ENCODE measurements at places on chromosomes 6 and 20. TPM values are rescaled to one million over a fixed set of nuclear protein-coding genes. Genes with fewer than 3 reads are reported as not detected.

DNA sequence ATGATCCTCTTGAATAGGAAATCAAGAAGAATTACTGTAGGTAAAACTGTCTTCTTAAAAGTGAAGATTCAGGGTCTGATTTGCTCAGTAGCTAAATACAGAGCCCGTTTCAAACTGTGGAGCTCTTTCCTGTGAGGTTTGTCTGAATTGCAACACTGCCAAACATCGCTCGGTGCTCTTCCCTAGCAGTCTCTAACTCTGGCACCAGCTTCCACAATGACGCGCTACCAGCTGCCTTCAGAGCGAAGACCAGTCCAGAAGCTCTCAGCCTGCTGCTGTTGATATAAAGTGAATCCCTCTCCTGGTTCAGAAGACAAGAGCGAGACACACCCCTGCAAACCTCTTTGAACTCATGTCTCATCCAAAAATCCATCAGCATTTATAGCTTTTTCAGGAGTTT, 447.0 kb downstream of the LMBRD1 start:
- peak; percentile 50 for DNase-seq

DNA sequence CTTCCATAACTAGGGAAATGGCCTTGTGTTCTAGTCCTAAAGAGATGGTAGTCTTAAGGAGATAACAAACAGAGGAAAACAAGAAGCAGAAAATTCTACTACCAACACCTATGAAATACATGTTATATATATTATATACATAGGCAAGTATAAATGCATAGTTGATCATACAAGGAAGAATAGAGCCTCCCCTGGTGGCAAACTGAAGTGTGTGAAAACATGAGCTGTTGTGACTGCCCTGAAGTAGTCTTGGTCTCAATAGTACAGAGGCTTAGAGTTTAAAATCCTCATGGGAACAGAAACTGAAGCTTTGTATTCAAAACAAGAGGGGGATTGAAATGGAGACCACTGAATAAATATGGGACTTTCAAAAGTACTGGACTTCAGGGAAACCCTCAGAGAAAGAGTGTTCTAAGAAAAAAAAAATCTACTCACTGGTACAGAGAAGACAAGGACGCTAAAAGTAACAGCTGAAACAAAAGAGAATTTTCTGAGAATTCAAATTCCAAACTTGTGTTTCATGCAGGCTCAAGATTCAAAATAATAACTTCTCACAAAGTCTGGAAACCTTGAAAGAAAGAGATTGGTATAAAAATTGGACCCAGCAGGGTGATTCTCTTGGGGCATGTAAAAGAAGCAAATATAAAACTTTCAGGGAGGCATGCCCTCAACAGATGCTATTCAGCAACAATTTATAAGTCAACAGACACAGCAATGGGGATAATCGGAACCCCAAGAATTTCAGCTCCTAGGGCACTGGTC, 59.7 kb upstream of the SAMD3 start:
- DNase-seq, result no peak

DNA sequence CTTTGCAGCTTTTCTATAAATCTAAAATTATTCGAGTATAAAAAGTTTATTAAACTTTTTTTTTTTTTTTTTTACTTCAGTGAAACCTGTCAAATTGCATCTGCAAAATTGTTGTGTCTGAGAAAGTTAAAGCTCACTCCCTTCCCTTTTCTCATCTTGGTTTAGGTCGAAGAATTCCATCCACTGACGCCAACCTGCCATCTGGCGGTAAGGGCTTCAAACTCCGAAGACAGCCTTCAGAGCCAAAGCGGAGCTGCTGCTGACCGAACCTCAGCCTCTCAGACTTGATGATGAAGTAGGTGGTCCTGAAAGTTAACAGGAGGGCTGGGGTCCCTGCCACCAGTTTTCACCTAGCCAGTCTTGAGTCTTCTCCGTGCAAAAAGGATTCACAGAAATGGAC, 29.6 kb upstream of the VAPB start:
- DNase-seq, result no peak

DNA sequence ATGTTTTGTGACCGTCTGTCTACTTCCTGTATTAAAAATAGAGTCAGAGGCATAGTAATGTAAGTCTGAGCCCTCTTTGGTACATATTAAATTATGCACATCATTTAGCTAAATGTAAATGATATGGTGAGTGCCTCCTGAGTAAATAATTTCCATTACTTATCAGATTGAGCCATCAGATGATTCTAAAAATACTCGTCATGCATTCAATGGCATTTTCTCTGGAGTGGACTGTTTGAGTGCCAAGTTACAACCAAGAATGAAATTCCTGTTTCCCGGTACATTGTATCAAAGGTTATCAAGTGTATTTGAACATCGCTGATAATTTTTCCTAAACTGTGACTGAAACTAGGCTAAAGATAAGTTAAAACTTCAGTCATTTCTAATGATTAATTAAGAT, 81.0 kb downstream of the AKAP7 start:
- DNase-seq, result no peak

GRCh38 chr6:26311385-26312095, 53.5 kb upstream of the BTN3A2 start:
- no peak for DNase-seq

GRCh38 chr6:34235307-34236130, 1.2 kb upstream of the HMGA1 start:
- DNase-seq, result peak; percentile 70

DNA sequence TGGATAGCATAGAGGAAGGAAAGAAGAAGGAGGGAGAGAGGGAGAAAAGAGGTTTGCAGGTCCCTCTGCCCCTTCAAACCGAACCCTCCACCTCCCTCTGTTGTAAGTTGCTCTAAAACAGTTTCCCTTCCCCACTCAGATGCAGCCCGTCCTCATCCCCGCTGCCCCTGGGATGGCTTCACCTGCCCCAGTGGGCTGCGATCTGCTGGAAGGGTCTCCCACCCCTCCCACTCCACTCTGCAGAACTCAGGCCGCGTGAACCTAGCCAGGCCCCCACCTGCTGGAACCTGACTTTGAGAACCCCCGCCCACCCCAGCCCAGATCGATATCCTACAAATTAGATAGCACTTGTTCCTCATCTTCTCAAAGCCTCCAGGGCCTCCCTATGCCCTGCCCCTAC, 190.8 kb downstream of the DLL1 start:
- no peak for DNase-seq

DNA sequence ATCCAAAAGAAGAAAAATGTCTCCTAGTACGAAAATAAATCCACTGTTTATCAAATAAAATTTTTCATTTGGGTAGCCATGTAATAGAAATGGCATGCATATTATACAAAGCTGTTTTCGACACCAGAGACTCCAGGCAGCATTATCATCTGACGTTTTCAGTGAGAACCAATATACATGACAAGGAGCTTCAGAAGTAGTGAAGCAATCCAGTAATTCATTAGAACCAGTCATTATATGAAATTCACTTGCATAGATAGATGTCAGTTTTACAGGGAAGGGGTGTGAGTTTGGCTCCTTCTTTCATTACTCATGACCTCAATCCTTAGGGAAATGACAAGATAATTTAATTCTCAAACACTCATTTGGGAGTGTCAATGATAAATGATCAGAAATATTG, 14.7 kb downstream of the HTR1B start:
- DNase-seq, result no peak

GRCh38 chr6:139965393-139965792, 590.9 kb upstream of the CITED2 start:
- no peak for DNase-seq

- DNase-seq, result no peak
These were observed 159.1 kb downstream of the THBS2 start for GRCh38 chr6:169094552-169094950.

- DNase-seq, result no peak
These were observed 79.0 kb upstream of the FAM184A start for GRCh38 chr6:119157506-119157815.

GRCh38 chr20:50456452-50457324, 53.5 kb upstream of the PTPN1 start:
- no peak for DNase-seq

DNA sequence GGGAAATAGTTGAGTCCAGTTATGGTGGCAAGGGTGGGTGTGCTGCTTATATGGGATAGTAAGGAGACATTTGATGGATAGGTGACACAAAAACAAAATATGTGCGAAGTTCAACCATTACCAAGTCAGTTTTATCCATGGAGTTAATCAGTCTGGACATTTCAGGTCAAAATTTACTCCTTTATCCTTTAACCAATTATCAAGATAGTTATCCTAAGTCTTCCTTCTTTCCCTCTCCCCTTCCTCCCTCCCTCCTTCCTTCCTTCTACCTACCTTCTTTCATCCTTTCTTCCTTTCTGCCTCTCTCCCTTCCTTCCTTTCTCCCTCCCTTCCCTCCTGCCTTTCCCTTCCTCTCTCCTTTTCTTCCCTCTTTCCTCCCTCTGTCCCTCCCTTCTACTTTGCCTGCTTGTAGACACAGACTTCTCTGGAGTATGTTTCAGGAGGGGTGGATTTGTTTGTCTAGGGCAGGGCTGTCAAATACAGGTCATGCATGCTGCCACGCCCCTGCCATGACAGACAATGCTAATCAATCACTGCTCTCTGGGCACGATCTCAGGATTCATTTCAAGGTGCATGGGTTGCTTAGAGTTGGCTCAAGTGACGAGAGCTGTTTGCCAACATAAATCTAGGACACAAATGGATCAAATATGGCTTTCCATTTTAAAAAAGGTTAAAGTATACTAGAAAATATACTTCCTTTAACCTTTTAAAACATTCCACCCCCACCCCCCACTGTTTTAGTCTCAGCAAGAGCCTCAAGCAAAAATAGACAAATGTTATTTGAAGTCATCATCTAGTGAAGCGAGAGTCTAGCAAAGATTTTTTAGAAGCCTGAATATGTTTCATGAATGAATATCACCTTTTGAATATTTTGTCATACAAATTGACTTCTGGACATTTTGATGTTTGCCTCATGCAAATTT, 281.6 kb upstream of the CITED2 start:
- DNase-seq, result no peak

- DNase-seq, result no peak
These were observed 39.4 kb downstream of the SNRPB start for GRCh38 chr20:2431185-2431584.

GRCh38 chr20:52312132-52312729, 120.7 kb upstream of the ZFP64 start:
- DNase-seq, result no peak

DNA sequence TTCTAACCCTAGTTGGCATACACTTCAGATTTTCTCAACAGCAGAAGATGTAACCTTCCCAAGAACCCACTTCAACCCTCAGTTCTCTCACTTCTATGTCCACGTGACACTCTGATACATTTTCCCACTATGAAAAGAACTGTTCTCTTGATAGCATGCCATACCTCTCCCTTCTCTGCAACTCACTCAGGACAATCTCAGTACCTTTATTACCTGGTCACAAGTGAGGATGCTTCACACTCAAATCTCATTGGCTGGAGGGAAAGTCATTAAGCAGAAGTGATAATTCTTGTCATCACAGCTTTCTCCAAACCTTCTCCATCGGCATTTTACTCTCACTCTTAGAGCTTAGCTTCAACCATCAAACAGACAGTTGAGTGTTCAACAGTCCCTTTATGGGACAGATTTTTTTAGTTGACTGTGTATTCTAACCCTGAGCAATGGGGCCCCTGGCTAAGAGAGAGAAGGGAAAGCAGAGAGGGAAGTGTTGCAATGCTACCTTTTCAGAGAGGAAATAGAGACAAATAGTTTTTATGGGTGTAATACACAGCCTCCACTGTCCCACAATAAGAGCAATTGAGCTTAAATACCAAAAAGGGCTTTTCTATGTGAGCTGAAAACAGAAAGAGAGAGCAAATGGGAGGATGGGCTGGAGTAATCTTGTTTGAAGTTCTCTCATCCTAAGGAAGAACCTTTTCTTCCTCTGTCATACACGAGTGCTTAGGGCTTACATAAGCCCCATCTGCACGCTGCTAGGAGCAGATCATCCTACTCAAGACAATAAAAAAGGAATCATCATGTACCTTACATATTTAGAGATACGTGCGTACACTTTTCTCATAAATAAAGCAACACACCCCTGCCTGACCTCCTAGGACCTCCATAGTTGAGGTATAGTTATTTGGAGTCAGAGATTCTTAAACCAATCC, 16.0 kb downstream of the HLA-DPA1 start:
- DNase-seq, result no peak

- no peak for DNase-seq
These were observed 5.5 kb downstream of the OGFRL1 start for GRCh38 chr6:71294121-71294523.

- peak; percentile 90 for DNase-seq
These were observed 22.8 kb downstream of the SRSF3 start for GRCh38 chr6:36616893-36617521.

DNA sequence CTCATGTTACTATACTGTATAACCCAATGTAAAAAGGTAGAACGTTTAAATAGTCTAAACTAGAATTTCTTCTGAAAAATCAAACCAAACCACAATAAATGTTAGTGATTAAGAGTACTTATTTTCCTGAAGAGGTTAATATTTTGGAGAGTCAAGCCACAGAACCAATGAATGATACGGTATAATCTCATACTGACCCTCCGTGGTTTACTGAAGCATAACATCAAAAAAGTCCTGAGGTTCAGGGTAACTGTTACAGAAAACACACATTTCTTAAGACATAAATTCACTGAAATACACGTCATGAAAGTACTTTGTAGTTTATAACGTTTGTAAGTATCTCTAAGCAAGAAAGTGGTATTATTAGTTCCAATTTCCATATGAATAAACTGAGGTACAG, 28.9 kb downstream of the ESF1 start:
- DNase-seq, result no peak

GRCh38 chr6:90753820-90754643, 167.2 kb upstream of the MAP3K7 start:
- no peak for DNase-seq

GRCh38 chr20:9974324-9974723, 60.5 kb upstream of the ANKEF1 start:
- no peak for DNase-seq

DNA sequence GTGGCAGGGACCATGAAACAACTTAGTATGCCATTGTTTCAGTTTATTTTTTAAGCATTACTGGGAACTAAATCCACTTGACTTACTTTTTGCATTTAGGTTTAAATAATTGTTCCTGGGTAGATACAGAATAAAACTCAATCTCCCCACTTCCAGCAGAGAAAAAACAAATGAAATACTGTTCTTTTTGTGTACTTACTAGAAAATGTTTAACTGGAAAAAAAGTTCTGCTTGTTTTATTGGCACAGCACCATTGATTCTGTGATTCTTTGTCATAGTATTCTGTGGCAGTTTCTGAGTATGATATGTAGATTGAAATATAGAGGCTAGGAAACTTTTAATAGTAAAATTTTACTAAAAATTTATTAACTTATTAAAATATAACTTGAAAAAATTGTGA, 10.2 kb downstream of the ASXL1 start:
- DNase-seq, result no peak

The KCNQ5 gene
- polyA plus RNA-seq, result 4.4 TPM

The RPP40 gene
- 34.5 TPM for polyA plus RNA-seq

The FKBP5 gene
- polyA plus RNA-seq, result 675 TPM

The KCNK15 gene
- 0.23 TPM for polyA plus RNA-seq

The ZBTB46 gene
- polyA plus RNA-seq, result 1.3 TPM

The VSX1 gene
- polyA plus RNA-seq, result 0.07 TPM

The SMLR1 gene
- not detected for polyA plus RNA-seq

The SMPD2 gene
- polyA plus RNA-seq, result 5.3 TPM

The RNF144B gene
- 7.9 TPM for polyA plus RNA-seq

The RNF8 gene
- polyA plus RNA-seq, result 28.5 TPM

Data from psoas muscle (tissue), 8 donors.